ENCODE measurements at places on chromosomes 1 and 21. TPM values are rescaled to one million over a fixed set of nuclear protein-coding genes. Genes with fewer than 3 reads are reported as not detected.

The DSCAM gene
- total RNA-seq: not detected

The FMO3 gene
- total RNA-seq: 2.5 TPM

The SNX7 gene
- total RNA-seq: 18.6 TPM

- DNase-seq: no peak
Measured at GRCh38 chr1:228977741-228978140, 242.5 kb downstream of the RHOU start.

DNA sequence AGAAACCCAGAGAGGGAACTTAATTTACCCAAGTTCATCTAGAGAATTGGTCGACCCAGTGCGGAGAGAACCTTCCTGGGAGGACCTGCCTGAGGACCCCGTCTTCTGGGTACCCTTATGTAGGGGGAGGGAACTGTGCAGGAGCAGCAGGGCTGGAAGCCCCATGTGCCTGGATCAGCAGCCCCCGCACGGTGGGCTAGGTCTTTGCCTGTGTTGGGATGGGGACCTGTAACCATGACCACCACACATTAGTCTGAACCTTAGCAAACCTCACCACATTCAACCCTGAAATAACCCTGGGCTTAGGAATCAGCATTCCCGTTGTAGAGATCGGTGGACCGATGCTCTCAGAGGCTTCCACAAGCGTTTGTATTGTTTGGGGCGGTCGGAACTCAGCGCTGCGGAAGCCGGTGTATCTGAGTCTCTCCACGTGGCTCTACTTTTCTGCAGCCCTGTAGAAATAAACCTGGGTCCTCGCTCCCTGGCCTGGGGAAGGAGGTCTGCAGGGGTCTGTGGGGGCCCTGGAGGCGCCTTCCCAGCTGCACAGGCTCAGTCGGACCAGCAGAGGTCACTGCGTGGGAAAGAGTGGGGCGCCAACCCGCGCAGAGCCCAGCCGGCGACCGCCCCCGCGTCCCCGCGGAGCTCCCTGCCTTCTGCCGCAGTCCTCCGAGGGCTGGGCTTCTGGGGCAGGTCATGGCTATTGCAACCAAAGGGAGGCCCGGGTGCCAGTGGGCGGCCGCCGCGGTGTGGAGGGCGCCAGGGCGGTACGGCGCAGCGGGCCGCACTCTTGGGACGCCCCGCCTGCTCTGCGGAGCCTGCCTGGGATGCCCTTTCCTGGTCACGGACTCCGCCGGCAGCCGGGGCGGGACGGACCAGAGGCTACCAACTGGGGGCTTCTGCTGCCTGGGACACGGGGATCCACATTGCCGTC, 36.2 kb upstream of the KCNA10 start:
- DNase-seq: peak; percentile 60

GRCh38 chr1:28208818-28209441, 23.9 kb downstream of the DNAJC8 start:
- peak; percentile 53 for DNase-seq

DNA sequence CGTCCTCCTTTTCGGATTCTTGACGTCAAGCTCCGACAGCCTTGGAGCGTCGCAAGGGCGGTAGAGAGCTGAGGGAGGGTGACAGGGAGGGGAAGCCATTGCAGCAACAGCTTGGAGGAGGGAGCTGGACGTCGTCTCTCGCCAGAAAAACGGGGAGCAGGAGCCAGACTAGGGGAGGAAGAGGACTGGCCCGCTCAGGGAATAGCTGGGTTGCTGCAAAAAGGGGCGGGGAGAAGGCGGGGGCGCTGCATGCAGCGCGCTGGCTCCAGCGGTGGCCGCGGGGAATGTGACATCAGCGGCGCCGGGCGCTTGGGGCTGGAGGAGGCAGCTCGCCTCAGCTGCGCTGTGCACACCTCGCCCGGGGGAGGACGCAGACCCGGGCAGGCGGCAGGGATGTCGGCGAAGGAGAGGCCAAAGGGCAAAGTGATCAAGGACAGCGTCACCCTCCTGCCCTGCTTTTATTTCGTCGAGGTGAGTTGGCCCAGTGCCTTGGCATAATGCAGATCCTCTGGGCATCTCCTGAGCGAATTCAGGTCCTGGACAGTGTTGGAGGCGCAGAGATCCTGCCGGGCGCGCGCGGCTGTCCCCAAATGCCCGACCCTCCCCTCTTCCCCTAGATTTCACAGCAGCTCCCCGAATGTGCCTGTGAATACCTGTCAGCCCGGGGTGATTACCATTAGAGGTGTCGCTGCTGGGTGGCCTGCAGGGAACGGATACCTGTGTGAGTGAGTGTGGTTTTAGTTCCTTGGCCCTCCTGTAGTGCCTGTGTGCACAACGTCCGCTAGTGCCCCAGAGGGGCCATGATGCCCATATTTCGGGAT, at the start of gene PLPPR4:
PLPPR4 (plus strand) TSS at position 292 of the 821 bp plus-strand sequence; CDS start at position 394, 102 bp downstream.
- DNase-seq: peak; percentile 40
